Colonic mucosa (tissue), 4 donors: ENCODE measurements at places on chromosomes 3 and 15. TPM values are rescaled to one million over a fixed set of nuclear protein-coding genes. Genes with fewer than 3 reads are reported as not detected.

COL6A5 gene
- total RNA-seq = 0.15 TPM

CYP8B1 gene
- total RNA-seq = not detected

DNA sequence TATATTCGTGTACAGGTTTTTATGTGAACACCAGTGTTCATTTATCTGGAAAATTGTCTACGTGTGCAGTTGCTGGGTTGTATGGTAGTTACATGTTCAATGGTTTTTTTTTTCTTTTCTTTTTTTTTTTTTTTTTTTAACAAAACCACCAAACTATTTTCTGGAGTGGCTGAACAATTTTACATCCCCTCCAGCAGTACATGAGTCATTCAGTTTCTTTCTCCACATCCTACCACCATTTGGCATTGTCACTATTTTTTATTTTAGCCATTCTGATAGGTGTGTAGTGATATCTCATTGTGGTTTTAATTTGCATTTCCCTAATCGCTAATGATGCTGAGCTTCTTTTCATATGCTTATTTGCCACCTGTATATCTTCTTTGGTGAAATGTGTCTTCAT lies 256.3 kb upstream of the EOMES start:
- DNase-seq = no peak

GRCh38 chr3:129942296-129942695 lies 32.2 kb upstream of the TRH start:
- peak; percentile 51 for DNase-seq

- DNase-seq = no peak
Measured at GRCh38 chr3:155921486-155921885, 51.0 kb downstream of the GMPS start.
